Fibroblast of lung (primary cell): ENCODE measurements at places on chromosomes 5 and 9. TPM values are rescaled to one million over a fixed set of nuclear protein-coding genes. Genes with fewer than 3 reads are reported as not detected.

Gene TRIM36
- under 0.01 and 0.33 TPM in 2 replicates for total RNA-seq

Gene LURAP1L
- 87.6 and 94.1 TPM in 2 replicates for total RNA-seq

Gene SPINK1
- total RNA-seq, result not detected in 2 replicates

Gene PCDHB4
- 0.50 and 0.51 TPM in 2 replicates for total RNA-seq

Gene TMEM174
- total RNA-seq, result not detected in 2 replicates

Gene SNCAIP
- total RNA-seq, result 4.1 and 5.1 TPM in 2 replicates

Gene ENTREP1
- under 0.01 TPM in 1 of 2 replicates, not detected in the other for total RNA-seq

Gene SVEP1
- total RNA-seq, result 76.3 and 96.9 TPM in 2 replicates

Gene ANKRD31
- 0.26 and 0.33 TPM in 2 replicates for total RNA-seq

Gene ASPN
- 10.4 and 10.5 TPM in 2 replicates for total RNA-seq

Gene CKS2
- 25.9 and 69.7 TPM in 2 replicates for total RNA-seq

Gene MZB1
- total RNA-seq, result 0.17 TPM in 1 of 2 replicates, not detected in the other

Gene DOLK
- 24.9 and 29.9 TPM in 2 replicates for total RNA-seq

Gene MARCOL
- total RNA-seq, result not detected in 2 replicates

Gene SLC34A1
- not detected in 2 replicates for total RNA-seq

Gene TMEM250
- total RNA-seq, result 43.3 and 48.0 TPM in 2 replicates

Gene MEIKIN
- under 0.01 TPM in 1 of 2 replicates, not detected in the other for total RNA-seq

Gene PIGO
- 7.4 and 14.0 TPM in 2 replicates for total RNA-seq

Gene ALDH7A1
- 39.5 and 44.8 TPM in 2 replicates for total RNA-seq

Gene TNPO1
- total RNA-seq, result 207 and 226 TPM in 2 replicates

Gene SSNA1
- 56.3 and 58.3 TPM in 2 replicates for total RNA-seq
